Inflammatory macrophage treated with lipopolysaccharide for 4 hours (primary cell): ENCODE measurements at places on chromosomes 13 and 19.

- peak; percentile 92 for DNase-seq
Measured at GRCh38 chr19:18388100-18388959, 2.4 kb downstream of the GDF15 start.

- DNase-seq: no peak
Measured at GRCh38 chr13:19178901-19179593, 2.6 kb downstream of the TUBA3C start.

DNA sequence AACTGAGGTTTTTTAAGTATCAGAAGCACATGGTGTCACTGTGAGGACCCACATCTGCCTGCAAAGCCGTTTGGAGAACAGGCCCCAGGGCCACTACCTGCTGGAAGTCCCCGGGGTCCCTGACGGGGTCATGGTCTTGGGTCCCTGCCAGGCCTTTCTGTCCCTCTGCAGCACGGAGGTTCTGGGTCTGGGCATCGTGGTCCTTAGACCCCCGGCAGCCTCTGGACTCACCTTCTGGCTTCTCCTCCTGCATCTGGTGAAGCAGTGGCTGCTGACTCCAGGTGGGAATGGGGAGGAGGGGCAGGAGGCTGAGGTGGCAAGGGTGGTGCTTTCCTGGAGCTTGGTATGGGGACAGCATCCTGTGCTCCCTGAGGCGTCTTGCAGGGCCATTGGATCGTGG is 198.6 kb downstream of the TEX29 start:
- DNase-seq: no peak

GRCh38 chr13:42633495-42633894 is 59.5 kb downstream of the TNFSF11 start:
- DNase-seq: no peak

- no peak for DNase-seq
Measured at GRCh38 chr19:4748185-4748584, 24.5 kb upstream of the DPP9 start.

DNA sequence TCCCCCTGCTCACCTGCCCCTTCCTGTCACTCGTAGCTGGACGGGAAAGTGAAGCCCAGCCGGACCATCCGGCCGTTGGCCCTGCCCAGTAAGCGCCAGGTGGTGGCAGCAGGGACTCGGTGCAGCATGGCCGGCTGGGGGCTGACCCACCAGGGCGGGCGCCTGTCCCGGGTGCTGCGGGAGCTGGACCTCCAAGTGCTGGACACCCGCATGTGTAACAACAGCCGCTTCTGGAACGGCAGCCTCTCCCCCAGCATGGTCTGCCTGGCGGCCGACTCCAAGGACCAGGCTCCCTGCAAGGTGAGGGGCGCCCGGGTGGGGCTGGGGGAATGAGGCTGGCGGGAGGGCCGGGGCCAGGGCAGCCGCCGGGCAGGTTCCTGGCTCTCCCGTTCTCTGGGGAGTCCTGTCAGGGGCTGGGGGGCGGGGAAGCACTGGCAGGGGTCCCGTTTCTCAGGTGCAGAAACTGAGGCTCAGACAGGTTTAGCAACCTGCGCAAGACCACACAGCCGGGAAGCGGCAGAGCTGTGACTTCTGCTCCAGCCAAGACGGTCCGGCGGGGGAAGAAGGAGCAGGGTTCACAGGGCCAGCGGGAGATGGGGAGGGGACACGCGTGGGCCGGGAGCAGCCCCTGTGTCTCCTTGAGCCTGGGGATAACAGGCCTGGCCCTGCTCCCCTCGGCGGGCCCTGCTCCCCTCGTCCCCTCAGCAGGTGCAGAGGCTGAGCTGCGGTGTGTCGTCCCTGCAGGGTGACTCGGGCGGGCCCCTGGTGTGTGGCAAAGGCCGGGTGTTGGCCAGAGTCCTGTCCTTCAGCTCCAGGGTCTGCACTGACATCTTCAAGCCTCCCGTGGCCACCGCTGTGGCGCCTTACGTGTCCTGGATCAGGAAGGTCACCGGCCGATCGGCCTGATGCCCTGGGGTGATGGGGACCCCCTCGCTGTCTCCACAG is 5.3 kb downstream of the GZMM start:
- DNase-seq: no peak

DNA sequence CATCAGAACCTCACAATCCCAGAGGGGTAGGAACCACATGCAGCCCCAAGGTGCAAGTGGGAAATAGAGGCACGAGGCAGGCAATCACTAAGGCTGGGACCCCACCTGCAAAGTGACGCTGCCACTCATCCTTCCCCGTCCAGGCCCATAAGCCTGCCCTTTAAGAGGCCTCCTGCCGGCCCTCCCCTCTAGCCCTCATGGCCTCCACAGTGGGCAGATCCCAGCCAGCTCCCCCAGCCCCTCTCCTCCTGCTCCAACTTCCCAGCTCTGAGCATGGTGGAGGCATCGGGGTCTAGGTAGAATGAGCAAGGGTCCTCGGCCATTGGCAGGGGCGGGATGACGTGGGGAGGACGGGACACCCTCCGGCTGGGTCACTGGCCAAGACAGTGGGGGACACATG is 2.7 kb downstream of the ZSCAN18 start:
- no peak for DNase-seq

DNA sequence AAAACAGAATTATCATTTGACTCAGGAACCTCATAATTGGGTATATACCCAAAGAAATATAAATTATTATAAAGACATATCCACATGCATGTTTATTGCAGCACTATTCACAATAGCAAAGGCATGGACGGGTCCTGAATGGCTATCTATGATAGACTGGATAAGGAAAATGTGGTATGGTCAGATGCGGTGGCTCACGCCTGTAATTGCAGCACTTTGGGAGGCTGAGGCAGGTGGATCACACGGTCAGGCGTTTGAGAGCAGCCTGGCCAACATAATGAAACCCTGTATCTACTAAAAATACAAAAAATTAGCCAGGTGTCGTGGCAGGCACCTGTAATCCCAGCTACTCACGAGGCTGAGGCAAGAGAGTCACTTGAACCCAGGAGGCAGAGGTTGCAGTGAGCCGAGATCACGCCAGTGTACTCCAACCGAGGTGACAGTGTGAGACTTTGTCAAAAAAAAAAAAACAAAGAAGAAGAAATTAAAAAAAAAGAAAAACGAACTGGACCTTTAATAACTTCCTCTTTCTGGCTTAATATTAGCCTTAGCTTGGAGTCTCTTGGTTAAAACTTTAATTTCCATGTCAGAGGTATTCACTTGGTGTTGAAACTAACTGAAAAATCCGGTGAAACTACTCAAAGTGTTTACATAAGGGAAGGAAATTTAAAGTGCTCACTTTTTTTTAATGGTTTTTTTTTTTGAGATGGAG is 104.4 kb downstream of the ZNF486 start:
- no peak for DNase-seq

DNA sequence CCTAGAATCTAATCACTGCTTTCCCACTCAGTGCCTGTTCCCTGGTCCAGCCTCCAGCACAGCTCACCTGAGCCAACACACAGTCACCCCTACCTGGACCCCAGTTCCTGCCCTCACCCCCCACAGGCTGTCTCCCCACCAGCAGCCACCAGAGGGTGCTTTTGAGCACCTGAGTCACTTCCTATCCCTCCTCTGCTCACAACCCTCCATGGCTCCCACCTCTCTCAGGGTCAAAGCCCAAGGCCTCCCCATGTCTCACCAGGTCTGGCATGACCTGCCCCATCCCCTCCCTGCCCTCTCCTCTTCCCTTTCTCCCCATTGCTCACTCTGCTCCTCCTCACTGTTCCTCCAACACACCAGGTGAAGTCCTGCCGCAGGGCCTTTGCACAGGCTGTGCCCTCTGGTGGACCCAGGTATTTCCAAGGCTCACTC is 7.1 kb upstream of the DPP9 start:
- peak; percentile 35 for DNase-seq

DNA sequence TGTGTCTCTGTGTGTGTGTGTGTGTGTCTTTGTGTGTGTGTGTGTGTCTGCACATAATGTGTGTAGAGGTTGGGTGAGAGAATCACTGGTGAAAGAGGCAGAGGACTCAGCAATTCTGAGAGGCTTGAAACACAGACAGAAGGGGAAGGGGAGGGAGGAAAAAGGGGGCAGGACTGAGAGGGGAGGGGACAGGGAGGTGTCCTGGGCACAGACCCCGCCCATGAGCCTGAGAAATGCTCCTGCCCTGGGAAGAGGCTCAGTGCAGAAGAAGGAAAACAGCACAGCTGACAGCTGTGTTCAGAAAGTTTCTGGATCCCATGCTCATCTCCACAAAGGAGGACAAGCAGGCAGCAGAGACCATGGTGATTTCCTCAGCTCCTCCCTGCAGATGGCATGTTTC is 59.1 kb upstream of the CEACAM8 start:
- no peak for DNase-seq

DNA sequence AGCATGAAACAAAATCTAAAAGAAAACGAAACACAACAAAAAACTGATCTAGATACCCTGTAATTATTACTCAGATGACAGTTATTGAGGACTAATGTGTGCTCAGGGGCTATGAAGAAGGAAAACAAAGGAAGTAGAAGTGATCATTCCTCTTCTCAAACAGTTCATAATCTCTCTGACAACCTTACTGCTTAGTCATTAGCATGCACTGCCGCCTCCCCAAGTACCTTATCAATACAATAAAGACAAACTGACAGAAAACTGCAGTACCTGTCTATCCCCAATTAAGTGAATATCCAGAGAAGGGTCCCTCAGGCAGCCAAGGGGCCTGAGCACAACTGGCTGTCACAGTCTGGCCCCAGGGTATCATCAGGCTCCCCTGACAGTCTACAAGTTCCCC is 22.0 kb upstream of the POU4F1 start:
- DNase-seq: no peak

GRCh38 chr13:53907891-53908290 is 879.3 kb downstream of the OLFM4 start:
- DNase-seq: no peak

DNA sequence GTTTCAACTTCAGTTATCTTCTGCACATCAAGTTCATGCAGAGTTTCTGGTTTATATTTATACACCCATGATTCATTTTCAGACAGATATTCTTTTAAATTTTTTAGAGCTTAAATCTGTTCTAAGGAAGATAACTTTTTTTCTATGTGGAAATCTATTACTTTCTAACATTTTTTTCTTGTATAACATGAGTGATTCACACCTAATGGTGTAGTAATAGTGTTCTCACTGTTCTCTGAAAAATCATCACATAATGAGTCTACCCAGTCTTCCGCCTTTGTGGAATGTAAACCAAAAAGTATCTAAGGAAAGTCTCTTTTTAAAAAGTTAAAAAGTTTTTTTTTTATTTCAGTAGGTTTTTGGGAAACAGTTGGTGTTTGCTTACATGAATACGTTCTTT is 70.8 kb downstream of the FNDC3A start:
- no peak for DNase-seq

- DNase-seq: peak; percentile 66
Measured at GRCh38 chr19:12733369-12734214, 892 bp downstream of the TRIR start.

DNA sequence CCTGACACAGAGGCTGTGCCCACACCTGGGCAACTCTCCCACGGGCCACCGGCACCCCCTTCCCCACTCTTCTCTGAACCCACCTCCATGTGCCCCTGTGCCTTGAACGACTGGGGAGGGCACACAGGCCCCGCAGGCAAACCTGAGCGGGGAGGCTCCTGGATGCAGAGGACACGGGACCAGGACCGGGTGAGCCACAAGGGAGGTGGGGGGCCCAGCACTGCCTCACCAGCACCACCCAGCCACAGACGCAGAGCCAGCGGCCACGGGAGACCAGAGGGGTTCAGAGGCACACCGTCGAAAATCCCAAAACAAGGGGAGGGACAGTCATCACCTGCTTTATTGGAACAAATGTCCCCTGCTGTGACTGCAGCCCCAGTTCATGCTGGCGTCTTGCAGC is 49.4 kb downstream of the STK24 start:
- DNase-seq: no peak

DNA sequence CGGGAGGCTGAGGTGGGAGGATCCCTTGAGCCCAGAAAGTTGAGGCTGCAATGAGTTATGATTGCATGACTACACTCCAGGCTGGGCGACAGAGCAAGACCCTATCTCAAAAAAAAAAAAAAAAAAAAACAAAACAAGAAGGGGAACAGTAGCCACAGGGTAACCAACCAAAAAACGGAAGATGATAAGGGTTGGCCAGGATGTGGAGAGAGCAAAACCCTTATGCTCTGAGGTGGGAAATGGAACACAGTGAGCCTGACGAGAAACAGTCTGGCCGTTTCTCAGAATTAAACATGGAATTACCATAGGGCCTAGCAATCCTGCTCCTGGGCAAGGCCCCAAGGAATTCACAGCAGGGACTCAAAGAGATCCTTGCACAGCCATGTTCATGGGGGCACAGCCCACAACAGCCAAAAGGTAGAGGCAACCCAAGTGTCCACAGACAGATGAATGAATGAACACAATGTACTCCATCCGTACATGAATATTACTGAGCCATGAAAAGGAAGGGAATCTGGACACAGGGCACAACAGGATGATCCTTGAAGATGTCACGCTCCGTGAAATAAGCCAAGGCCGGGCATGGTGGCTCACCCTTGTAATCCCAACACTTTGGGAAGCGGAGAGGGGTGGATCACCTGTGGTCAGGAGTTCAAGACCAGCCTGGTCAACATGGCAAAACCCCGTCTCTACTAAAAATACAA is 11.3 kb downstream of the NMRK2 start:
- DNase-seq: no peak

- DNase-seq: no peak
Measured at GRCh38 chr13:75647126-75647784, 11.1 kb downstream of the LMO7 start.

GRCh38 chr13:104592127-104592526 is 1525.9 kb upstream of the SLC10A2 start:
- DNase-seq: no peak

DNA sequence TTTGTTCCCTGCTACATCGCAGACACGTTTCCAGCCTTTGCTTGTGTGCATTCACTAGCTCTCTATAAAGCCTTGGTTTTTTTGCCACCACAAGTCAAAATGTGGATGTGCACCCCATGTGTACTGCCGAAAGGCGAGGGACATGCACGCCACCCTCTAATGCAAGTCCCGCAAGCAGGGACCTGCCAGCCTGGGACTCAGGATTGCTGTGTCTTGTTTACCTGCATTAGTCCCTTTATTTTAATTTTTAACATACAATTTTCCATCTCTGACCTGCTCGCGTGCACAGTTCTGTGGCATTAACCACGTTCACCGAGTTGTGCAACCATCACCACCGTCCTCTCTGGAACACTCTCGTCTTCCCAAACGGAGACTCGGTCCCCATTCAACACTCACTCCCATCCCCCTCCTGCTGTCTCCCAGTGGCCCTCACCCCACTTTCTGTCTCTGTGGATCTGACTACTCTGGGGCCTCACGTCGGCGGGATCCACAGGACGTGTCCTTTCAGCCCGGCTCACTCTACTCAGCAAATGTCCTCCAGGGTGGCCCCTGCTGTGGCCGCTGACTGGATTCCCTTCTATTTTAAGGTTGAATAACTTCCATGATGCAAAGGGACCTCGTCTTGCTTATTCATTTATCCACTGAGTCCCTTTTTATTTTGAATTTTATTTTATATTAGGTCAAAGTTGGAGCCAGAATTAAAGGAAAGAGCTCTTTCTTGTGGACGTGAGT is 58.4 kb downstream of the RASA3 start:
- no peak for DNase-seq

DNA sequence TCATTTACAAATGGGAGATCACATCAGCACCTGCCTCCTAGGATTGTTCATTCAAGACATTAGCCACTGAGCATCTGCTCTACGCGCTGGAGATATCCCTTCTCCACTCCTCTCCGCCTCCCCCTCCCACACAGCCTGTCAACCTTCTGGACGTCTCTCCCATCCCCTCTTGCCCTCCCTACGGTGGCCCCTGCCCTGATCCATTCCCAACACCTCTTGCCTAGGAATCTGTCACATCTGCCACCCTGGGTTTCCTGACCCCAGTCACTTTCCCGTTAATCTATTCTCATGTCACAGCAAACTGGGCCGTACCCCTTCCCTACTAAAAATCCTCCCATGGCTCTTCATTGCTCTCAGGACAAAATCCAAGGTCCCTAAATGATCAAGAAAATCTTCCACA is 10.3 kb downstream of the DYRK1B start:
- no peak for DNase-seq
